ENCODE measurements at places on chromosomes 4 and X.

DNA sequence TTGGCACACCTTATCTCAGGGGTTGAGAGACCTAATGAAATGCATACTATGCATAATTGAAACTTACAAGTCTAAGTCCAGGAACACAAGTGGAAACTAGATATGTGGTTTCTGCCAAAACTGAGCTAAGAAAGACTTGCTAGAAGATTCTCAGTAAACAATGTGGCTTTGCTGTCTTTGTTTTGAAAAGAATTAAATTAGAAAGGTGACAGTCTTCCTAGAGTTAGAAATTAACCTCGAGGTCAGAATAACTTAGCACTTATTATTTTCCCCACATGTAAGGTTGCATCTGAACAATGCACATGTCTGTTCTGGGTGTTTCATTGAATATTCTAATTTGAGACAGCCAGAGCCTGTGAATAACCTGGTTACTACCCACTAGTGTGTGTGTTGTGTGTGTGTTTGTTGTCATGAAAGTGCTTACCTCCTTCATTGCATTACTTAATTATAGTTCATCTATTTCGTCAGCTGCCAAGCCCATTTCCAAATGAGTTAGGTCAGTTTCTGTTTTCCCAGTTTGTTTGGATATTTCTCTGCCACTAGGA, 1.5 kb downstream of the EREG start:
- no peak for DNase-seq

DNA sequence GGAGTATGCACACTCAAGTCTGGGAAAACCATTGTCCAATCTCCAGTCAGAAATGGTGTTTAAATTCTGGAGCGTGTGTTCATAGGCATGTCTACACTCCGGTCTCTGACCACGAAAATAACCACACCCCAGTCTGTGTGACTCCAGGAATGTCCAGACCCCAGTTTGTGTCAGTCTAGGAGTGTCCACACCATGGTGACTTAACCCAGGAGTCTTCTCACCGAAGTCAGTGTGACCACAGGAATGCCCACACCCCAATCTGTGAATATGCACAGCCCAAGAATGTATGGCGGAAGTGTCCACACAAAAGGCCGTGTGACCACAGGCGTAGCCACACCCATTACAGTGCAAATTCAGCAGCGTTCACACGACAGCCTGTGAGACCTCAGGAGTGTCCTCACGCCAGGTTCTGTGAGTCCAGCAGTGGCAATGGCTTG, 11.4 kb downstream of the FTSJ1 start:
- DNase-seq, result peak; percentile 47

GRCh38 chrX:123322536-123322935, 138.5 kb downstream of the GRIA3 start:
- no peak for DNase-seq

DNA sequence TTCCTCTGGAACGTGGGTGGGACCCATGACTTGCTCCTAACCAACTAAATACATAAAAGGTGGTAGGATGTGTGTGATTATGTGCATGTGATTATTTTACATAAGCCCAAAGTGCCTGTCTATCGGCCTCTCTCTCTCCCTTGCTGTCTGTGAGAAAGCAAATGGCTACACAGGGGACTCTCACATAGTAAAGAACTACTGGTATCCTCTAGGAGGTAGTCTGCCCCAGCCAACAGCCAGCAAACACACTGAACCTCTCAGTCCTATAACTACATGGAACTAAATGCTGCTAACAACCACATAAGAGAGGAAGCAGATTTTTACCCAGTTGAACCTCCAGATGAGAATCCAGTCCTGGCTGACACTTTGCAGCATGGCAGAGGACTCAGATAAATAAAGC, 1249.4 kb downstream of the ADGRL3 start:
- no peak for DNase-seq

DNA sequence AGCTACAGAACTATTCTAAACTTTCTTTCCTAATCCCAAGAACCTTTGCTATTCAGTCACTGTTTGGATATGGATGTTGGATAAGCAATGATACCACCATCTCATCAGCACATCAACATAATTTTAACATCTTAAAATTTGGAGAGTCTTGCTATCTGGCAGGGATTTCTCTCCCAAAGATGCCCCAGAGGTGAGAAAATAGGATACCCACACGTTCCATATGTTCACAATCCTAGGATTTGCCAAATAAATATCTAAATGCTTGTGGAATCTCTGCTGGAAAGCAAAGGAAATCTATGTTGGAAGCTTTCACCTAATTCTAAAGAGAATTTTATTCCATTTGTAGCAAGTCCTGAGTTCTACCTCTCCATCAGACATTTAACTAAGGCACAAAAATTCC, 24.4 kb downstream of the SOWAHB start:
- DNase-seq, result no peak

GRCh38 chr4:4436244-4436823, 49.4 kb downstream of the NSG1 start:
- DNase-seq, result no peak

Measured in fibroblast of skin of left quadriceps (primary cell).